ENCODE measurements at places on chromosomes 3 and 15.

DNA sequence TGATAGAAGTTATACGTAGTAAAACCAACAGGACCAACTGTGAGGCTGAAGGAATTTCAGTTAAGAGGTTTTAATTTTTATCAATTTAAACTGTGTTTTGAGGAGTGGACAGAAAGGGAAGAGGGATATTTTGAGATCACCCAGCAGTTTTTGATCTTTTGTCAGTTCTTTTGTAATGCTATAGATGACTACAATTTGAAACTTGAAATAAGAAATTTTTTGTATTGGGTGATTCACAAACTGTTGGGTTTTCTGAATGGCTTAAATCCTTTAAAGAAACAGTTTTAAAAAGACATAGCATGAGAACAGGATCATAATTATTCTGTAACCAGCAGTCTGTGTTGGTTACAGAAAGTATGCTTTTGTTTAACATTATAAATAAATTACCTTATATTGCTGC, 67.4 kb downstream of the TCF12 start:
- no peak for DNase-seq

- no peak for DNase-seq
Observed at GRCh38 chr3:71429597-71429988, 153.9 kb downstream of the FOXP1 start.

GRCh38 chr15:67551207-67551743, 8.8 kb downstream of the MAP2K5 start:
- no peak for DNase-seq

DNA sequence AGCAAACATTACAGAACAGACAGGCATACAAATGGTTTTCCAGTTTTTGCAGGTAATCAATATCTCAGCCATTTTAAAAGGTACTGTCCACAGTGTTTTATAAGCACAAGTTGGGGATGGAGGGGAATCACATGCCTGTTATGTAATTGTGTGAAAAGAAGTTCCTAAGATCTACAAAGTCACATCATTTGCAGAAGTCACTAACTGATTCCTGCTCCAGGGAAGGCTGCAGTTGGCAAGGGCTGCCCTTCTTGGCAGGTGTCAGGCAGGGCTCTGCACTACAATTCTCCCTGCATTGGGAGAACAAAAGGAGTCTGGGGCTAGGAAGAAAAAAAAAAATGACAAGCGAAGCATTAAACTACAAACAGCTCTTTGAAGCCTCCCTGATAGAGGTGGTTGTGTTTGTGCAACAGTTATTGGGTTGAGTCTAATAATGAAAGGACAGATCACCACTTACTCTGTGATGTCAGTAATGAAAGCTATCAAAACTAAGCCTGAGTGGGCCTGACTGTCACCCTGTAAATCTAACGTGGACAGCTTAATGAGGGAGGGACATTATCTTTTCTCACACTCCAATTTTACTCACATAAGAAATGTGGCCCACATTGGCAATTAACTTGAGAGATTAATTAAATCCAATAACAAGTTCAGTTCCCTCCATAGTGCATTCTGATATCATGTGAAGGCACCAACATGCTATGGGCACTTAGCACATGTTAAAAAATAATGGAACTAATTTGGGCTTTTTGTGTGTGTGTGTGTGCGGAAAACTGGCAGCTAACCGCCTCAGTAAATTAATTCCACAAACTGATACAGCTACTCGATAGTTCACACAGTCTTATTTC, 242.9 kb downstream of the FHIT start:
- DNase-seq, result no peak

GRCh38 chr3:110779581-110779980, 292.0 kb upstream of the NECTIN3 start:
- no peak for DNase-seq

- DNase-seq, result no peak
Observed at GRCh38 chr15:65916041-65916663, 46.9 kb downstream of the RAB11A start.

DNA sequence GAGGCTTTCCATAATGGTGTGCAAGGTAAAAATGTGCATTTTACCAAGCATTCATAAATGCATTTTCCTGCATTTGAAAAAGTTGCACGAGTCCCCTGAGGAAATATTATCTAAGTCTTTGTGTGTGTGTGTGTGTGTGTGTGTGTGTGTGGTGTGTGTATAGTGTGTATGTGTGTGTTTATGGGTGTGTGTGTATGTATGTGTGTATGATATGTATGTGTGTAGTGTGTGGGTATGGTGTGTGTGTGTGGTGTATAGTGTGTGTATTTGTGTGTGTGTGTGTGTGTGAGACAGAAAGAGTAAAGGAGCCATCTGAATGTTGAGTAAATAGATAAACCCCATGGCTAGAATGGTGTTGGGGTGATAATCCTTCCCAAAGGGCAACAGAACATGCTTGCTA, 229.6 kb upstream of the TBC1D5 start:
- DNase-seq, result no peak

DNA sequence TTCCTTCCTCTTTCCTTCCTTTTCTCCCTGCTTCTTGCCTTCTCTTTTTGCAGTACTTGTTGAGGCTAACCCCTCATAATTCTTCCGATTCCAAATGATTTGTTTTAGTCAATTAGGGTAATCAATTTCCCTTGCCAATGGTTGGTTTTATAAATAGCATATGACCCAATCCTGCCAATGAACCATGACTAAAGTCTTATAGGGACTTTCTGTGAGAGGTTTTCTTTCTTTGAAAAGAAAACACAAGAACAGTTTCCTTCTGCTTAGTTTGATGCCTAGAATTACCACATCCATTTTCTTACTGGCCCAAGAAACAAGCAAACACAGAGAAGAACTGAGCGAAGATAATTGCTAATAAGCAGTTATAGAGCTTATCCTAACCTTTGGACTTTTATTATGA, 292.5 kb upstream of the SATB1 start:
- no peak for DNase-seq

DNA sequence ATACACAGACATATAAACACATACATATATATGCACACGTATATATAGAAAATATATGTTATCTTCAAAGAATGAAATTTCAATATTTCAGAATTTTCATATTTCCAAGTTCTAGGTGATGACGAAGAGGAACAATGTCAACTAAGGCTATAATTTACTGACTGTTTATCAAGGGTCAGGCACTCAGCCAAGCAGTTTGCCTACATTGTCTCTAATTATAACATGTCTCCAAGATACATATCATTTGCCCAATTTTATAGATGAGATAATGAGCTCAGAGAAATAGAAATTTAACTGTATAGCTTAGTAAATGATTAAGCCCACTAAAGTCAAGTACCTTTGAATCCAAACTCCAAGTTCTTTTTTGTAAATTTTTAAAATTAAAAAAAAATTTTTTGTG, 99.9 kb upstream of the PLSCR4 start:
- DNase-seq, result no peak

GRCh38 chr3:75886971-75887526, 101.7 kb upstream of the ZNF717 start:
- no peak for DNase-seq

DNA sequence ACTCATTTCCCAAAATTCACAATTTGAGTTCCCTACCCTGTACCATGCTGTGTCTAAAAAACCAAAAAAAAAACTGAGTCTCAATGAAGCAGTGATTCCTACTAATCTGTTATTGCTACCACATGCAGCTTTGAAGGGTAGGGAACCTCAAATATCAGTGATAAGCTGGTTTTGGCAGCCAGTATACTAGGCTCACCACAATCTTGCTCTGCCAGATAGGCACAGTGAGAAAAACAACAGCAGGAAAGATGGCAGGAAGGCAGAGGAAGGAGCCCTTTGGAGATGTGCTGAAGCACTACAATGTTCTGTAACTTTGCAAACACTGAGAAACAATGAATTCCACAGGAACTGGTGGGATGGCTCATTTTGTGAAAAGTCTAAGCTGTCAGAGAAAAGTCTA, 96.9 kb upstream of the UBP1 start:
- no peak for DNase-seq

- no peak for DNase-seq
Observed at GRCh38 chr3:59480486-59480995, 430.7 kb upstream of the CFAP20DC start.

DNA sequence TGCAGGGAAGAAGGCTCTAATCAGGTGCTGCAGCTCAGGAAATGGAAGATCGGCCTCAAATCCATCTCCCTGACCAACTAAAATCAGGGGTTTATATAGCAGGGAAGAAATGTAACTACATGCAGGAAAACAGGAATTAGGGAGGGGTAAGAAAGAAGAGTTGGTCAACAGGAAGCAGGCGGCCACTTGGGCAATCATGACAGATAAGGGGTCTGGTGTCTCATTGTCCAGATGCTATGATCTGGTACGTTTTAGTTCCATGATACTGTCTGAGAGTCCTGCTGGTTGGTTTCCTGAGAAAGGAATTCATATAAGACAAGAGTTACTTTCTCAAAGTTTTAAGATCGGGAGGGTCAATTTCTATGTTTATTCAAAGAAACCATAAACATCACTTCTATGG, 24.2 kb downstream of the KATNBL1 start:
- no peak for DNase-seq

DNA sequence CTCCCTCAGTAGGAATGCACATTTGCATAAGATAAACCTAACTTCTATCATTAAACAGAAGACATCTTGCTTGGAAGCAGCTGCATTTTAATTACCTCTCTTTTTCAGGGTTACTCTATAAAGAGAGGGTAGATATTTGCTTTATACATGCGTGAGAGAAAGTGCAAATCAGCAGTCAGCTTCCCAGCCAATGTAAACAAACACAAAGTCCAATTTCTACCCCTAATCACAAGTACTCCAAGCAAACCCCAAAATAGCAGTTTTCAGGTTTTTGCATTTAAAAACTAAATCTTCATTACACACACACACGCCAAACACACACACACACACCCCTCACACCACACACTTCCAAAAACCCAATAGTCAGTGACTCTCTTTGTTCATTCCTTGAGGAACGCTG, 303.9 kb upstream of the ALCAM start:
- DNase-seq, result no peak

DNA sequence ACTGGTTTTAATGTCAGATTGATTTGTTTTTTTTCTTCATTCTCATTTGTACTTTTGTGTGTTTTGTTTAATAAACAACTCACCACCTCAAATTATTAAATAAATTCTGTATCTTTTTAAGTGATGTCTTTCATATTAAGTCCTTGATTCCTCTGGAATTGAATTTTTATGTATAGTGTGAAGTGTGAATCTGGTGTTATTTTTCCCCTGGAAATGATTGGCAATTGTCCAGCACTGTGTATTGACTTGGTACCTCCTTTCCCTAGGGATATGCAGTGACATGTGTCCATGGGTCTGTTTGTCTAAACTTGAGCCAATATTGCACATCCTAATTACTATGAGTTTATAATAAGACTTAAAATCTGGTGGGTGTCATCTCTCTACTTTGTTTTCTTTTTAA, 2.1 kb downstream of the RNU5B-1 start:
- no peak for DNase-seq

- no peak for DNase-seq
Observed at GRCh38 chr15:83100097-83100646, 7.3 kb upstream of the TM6SF1 start.

DNA sequence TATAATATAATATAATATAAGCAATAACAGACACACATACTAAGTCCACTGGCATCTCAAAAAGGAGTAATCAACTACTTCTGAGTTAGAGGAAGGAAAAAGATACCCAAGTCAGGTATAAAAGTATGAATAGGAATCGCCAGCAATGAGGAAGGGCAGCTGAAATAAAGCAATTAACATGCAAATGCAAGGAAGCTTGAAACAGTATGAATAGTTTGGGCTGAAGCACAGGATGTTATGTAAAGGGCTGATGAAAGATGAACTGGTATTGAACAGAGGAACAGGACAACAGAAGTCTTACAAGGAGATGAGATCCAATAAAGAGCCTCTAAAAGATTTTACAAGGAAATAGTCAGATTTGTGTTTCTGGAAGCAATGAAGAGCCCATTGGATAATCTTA, 7.1 kb downstream of the COPS2 start:
- DNase-seq, result no peak

- DNase-seq, result no peak
Observed at GRCh38 chr3:134341389-134341788, 32.9 kb downstream of the AMOTL2 start.

Measured in Calu3 (cell line).